ENCODE measurements at places on chromosomes 2 and 18.

DNA sequence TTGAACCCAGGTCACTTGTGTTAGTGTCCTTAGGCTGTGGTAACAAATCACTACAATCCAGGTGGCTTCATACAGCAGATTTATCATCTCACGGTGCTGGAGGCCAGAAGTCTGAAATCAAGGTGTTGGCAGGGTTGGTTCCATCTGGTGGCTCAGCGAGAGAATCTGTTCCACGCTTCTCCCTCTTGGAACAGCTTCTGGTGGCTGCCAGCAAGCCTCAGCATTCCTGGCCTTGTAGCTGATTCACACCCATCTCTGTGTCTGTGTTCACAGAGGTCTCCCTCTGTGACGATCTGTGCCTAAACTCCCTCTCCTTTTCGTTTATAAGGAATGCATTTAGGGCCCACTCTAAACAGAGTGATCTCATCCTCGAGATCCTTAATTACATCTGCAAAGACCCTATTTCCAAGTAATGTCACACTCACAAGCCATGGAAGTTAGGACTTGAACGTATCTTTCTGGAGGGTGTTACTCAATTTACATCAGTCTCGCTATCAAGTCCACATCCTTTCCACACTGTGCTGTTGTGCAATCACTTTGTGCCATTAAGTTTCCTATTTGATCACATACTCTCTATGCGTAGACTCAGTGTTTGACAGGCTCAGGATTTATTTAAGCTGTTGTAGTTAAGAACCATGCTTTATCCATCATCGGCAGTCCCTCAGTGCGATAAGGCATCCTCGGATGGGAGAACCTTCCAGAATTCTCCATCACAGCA, 164.4 kb downstream of the SOCS6 start:
- DNase-seq: no peak

DNA sequence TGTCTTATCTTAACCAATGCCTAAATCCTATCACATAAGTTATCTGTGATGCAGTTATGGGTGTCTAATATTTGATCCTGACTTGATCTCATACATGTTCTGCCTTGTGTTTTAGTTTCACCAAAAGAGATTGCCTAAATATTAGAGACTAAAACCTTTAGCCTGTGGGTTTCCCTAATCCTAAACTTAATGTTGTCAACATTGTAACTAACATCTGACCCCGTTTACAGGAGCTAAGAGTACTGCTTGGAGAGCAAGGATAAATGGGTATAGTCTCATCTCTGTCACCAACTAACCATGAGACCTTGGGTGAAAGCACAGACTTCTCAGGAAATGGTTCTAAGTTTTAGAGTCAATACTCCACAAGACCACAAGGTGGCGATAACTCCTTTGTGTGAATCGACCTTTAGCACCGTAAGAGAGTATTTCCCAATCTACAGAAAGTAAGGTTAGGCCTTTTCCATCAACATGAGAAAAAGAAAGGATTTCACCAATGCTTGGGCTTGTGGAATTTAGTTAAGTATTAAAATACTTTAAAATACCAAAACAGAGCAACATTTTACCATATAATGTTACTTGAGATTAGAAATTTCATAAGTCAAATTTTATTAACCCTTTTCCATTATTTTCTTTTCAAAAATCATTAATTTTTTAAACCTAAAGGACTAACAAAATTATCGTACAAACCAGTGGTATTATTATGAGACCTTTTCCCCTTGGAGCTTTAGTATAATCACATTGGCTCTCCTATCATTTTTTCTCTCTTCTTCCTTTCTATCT, 60.5 kb downstream of the G6PC2 start:
- no peak for DNase-seq

DNA sequence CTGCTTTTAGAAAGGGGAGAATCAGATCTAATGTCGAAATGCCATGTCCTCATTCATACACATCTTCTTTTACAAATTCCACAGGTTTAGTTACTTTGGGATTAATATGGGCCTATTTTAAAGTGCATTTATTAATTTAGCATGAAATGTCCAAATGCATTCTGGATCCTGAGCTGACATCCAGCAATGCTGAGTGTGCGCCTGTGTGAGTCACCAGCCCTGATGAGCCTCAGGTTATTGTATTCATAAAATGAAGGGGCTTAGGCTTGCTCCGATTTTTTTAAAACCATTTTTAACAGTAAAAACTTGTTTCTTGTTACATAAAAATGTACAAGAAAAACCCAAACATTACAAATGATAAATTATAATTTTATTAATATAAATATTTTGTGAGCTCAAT, 94.1 kb downstream of the SH3YL1 start:
- DNase-seq: no peak

DNA sequence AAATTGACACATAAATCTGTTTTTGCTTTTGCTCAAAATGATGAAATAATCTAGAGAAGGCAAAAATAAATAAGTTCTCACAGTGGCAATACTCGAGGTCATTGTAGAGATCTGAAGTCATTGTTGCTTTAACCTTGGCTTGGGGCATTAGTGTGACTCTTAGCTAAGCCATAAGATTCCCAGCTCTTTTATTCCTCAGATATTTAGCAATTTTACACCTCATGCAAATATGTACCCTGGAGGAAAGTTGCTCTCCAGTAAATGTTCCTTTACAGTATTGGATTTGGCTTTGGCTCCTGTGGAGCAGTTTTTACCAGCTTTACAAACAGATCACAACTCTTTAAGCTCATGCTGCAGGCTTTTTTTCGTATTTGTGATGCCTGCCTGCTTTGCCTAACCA, 134.2 kb upstream of the NABP1 start:
- no peak for DNase-seq

DNA sequence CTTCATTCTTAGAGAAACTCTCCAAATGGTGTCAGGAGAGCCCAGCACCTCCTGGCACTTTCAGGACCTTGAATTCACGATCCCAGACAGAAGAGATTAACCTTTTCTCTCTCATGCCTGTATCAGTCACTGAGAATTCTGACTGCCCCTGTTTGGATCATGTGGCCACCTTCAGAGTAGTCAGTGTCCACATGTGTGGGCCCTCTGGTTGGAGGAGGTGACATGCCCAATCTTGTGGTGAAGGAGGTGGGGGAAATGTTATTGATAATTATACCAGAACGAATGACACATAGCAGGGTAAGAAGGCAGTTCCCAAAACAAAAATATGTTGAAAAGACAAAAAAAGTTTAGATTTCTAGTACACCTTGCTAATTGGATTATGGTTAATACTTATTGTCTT, 31.7 kb downstream of the UBXN4 start:
- no peak for DNase-seq

DNA sequence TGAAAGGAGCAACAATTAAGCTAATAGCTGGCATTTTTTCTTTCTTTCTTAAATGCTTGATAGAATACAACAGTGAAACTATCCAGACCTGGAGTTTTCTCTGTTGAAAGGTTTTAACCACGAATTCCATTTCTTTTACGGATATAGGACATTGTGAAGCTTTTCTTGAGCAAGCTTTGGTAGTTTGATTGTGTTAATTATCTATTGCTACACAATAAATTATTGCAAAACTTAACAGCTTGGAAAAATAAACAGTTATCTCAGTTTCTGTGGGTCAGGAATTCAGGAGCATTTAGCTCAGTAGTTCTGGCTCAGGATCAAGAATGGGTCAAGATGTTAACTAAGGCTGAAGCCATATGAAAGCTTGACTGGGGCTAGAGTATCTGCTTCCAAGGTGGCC, 11.7 kb downstream of the PHOSPHO2 start:
- no peak for DNase-seq

GRCh38 chr18:13246121-13246520, 27.6 kb downstream of the LDLRAD4 start:
- no peak for DNase-seq

GRCh38 chr18:57150081-57150480, 3.2 kb downstream of the BOD1L2 start:
- DNase-seq: no peak

- DNase-seq: no peak
Observed at GRCh38 chr2:217903859-217904613, 98.8 kb downstream of the TNS1 start.

DNA sequence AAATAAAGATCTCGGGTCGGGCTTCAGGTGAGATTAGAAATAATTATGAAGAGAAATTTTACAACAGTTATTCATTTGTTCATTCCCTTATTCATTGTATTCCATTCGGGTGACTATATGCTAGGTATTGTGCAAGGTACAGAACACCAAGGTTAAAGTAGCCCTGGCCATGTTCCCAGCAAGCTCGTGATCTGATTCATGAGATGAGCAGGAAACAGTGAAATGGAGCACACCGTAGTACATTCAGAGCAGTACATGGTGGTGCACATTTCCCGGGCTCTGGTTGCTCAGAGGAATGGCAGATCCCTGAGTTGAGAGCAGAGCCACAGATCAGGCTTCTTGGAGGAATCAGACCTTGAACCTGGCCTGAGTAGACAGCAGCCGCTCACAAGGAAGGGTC, 87.7 kb downstream of the PRKRA start:
- no peak for DNase-seq

- DNase-seq: no peak
Observed at GRCh38 chr18:80067897-80068296, 33.7 kb downstream of the RBFA start.

GRCh38 chr2:227876300-227876801, 4.9 kb downstream of the DAW1 start:
- no peak for DNase-seq

GRCh38 chr2:17873021-17873420, 5.4 kb upstream of the KCNS3 start:
- no peak for DNase-seq

DNA sequence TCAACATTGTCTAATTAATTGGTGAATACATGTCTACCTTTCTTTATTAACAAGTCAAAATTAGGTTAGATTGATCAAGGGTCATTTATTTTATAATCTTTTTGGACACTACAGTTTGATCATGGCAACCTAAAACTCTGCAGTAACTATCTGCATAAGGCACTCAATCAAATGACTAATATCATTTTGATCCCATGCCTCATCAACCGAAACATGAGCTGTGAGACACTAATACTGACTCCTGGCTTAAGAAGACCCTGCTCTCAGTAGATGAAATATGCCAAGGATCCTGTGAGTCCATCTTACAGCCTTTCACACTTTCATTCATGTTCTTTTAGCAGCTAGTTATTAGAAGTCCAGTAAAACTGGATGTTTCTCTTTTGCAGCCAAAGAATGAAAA, 169.4 kb upstream of the CAVIN2 start:
- no peak for DNase-seq

DNA sequence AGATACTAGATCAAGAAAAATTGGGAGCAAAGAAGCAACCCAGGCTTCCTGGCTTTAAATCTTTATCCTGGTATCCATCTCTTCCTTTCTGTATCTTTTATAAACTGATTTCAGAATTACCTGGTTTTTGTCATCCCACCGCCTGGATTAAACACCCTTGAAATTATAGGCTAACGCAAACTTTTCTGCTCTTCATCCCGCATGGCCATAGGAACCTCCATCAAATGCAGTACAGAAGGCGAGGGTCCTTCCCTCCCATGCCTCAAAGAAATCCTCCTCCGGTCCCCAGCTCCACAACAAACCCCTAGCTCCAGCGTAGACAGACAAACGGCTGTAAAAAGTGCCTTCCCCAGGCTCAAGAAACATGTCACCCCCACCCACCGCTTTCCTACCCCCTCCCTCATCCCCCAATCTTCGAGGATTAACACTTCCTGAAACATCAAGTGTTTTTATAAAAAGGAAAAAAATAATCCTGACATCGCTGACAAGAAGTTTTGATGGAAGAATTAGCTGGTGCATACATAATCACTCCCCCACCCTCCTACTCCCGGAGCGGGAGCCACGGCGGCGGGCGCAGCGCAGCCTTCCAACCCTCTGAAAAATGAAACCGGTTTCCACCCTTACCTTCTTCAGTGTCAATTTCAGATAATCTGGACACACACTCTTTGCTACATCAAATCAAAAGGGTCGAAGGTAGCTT, 7.6 kb downstream of the DLX1 start:
- DNase-seq: no peak

DNA sequence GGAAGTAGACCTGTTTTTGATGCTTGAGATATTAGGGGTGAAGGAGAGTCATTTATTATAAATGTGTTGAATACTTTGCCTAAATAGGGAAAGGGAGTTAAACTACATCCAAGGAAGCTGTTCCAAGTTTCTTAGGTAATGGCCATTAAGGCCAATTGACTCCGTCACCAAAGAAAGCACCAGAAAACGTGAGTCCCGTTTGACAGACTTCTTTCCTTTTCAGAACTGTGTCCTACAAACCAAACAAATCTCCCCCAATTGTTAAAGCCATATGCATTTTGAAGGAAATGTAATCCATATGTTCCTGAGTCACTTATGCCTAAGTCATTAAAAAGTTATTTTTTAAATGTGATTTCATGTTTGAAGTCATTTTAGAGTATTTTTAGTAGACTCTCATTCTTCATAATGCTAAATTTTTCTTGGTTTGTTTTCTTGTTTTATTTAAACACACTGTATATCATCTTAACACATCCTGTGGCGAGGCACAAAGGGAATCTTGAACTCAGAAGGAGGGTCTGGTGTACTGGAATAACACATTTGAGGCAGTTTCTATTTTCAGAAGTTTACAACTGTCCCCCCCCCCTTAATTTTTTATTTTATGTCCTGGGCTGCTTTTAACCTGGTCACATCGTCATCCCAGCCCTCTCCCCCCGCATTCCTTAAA, 133.7 kb downstream of the RHBDD1 start:
- no peak for DNase-seq

GRCh38 chr2:100603948-100604633, 41.3 kb downstream of the PDCL3 start:
- DNase-seq: no peak

GRCh38 chr18:6741232-6741663, 11.7 kb downstream of the ARHGAP28 start:
- no peak for DNase-seq

DNA sequence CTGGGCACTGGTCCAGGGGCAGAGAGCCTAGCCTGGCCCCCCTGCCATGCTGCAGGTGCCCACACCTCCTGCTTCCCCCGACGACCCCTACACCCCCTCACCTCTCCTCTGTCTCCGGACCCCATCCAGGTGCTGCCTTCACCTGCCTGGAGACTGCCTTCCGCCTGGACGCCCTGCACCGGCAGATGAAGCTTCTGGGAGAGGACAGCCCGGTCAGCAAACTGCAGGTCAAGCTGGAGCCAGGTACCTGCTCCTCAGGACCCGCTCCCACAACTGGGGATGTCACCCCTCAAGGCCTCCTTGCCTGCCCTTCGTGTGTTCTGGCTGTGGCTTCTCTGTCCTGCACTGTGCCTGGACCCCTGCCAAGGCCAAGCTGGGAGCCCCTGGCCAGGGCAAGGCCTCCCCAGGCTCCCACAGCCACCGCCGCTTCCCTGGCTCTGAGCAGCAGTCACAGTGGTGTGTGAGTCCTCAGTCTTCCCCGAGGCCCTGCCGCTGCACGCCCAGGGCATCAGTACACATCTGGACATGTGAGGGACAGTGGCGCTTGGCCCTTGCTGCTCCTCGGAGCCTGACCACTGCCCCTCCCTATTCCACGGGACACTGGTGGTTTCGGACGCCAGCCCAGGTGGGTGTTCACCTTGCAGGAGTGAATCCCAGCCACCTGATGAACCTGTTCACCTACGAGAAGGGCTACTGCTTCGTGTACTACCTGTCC, 6.3 kb downstream of the RNPEPL1 start:
- no peak for DNase-seq

DNA sequence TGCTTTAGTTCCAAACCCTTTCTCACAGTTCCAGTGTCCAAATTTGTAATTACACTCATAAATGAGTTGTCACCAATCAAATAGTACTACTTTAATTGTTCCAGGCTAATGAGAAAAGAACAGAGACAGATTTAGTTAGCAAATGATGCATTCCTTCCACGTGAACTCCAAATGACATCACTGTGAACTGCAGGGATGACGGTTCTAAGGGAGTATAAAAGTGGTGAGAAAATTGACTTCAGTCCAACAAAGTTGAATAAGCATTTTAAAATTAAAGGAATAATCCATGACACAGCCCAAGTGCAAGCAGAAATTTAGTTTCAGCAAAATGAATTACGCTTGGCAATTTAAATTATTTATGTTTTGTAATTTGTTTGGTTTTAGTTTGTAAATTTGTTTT, 102.0 kb upstream of the LRATD1 start:
- DNase-seq: no peak
